CD8-positive, alpha-beta memory T cell (primary cell): ENCODE measurements at places on chromosomes 4 and X. TPM values are rescaled to one million over a fixed set of nuclear protein-coding genes. Genes with fewer than 3 reads are reported as not detected.

GRCh38 chr4:13983189-13983790, 355.8 kb upstream of the BOD1L1 start:
- no peak for DNase-seq

Gene TMA16
- total RNA-seq, result 55.9 TPM

- DNase-seq, result no peak
These were observed 348.8 kb downstream of the CCSER1 start for GRCh38 chr4:90476019-90476418.

DNA sequence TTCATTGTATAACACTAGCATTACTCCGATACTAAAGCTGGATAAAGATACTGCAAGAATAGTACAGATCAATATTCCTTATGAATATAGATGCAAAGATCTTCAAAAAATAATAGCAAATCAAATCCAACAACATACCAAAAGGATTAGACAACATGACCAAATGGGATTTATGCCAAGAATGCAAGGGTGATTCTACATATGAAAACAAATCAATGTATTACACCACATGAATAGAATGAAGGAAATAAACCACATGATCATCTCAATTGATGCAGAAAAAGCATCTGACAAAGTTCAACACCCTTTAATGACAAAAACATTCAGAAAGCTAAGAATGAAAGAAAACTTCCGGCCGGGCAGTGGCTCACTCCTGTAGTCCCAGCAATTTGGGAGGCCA, 42.8 kb downstream of the CUL4B start:
- no peak for DNase-seq

Gene BST1
- total RNA-seq, result 0.48 TPM

GRCh38 chr4:4950561-4951290, 68.5 kb downstream of the CYTL1 start:
- no peak for DNase-seq

Gene TSPAN6
- 0.33 TPM for total RNA-seq

DNA sequence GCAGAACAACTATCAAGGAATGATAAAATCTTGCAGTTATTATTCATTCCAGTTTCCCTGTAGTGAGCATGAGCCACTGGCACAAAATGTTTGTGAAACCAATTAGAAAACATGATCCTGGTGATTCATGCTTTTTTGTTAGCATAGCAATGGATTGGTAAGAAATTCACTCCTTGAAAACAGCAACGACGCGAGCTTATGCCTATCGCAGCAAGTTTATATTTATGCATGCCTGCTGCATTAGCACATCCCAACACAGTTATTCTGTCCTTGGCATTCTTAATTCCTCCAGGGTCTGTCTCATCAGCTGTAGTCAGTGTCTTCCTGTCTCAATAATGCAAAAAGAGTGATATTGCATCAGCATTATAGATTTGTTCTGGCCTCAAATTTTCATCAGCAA, 975.9 kb downstream of the STIM2 start:
- no peak for DNase-seq

Gene PLCXD1
- total RNA-seq, result 30.6 TPM

GRCh38 chrX:133419911-133420310, 4.6 kb upstream of the GPC4 start:
- DNase-seq, result no peak

DNA sequence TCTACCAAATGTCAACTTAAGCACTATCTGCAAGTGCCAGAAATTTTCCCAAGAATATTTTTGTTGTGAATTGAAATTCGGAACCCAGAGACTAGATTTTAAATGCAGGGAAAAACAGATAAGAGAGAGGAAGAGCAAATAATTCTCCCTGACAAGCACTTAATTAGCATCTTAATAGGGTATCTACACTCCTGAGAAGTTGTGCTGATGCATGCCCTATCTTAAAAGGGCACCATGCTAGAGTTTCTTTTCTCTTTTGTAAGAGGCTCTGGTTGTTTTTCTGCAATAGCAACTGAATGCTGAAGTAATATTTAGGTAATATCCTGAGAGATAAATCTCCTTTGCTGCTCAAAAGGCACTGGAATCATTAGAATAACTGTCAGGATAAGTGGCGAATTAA, 139.9 kb upstream of the UGT8 start:
- DNase-seq, result no peak

DNA sequence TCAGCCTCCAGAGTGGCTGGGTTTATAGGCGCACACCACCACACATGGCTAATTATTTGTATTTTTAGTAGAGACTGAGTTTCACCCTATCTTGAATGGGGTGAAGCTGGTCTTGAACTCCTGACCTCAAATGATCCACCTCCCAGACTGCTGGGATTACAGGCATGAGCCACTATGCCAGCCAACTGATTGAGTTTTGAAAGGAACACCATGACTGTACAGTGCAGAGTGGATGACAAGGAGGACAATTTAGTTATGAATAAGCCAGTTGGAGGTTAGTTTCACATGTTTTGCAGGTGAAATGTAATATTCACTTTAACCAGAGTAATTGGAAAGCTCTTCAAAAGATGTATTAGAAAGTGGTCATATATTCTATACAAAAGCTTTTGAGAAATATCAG, 60.8 kb downstream of the PCDH18 start:
- no peak for DNase-seq

DNA sequence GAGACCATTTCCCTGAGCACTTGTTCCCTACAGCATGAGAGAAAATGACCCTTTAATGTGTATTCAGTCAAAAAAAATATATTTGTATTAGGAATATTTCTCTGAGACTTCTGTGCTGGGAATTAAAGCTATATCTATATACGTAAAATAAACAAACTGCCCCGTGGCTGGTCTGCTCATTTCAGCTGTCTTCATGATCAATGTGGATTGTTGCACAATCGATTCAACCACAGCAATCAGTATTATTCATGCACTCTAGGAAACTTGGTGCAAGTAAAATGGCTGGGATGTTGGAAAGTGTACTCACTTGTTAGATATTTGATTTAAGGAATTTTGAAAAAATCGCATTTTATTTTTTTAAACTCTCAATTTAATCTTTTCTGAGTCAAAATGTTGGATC, 307.9 kb upstream of the ZFP42 start:
- DNase-seq, result no peak

GRCh38 chrX:115362334-115363095, 73.0 kb downstream of the LUZP4 start:
- peak; percentile 0 for DNase-seq

GRCh38 chr4:80014531-80014930, 58.5 kb downstream of the ANTXR2 start:
- DNase-seq, result no peak

DNA sequence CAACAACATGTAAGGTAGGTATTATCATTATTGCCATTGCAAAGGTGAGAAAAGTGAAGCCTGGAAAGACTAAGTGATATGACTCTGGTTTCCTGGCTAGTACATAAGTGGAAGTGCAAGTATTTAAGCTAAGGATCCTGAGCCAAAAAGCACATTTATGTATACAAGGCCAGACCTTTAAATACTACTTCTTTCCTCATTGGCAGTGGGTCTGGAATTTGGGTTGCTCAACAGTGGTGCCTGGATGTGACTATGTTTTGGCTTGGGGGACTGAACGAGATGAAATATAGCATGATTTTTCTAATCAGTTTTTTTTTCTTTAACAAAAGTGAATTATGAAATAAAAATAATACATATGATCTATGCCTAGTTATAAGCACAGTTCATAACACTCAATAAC, 7.4 kb upstream of the FGF13 start:
- no peak for DNase-seq

DNA sequence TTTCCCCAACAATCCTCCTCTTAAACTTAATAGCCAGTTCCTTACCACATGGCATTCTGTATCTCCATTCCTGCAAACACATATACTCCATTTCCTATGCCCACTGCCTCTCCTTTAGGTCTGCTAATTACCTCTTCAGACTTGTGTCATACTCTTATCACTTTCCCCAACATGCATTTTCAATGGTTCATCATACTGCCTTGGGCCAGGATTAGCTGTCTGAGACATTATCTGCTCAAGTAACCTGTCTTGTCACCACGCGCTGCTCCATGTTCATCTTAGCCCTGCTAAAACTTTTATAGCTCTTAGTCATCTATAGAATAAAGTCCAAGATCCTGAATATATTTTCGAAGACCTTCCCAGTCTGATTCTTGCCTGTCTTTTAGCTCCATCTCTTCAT, 224.1 kb upstream of the GK2 start:
- no peak for DNase-seq

GRCh38 chrX:9271789-9272525, 192.9 kb upstream of the TBL1X start:
- no peak for DNase-seq
